ENCODE measurements at places on chromosomes 7 and 10.
A peak's percentile ranks its signal among the peaks of the same experiment; 100 is the strongest.

DNA sequence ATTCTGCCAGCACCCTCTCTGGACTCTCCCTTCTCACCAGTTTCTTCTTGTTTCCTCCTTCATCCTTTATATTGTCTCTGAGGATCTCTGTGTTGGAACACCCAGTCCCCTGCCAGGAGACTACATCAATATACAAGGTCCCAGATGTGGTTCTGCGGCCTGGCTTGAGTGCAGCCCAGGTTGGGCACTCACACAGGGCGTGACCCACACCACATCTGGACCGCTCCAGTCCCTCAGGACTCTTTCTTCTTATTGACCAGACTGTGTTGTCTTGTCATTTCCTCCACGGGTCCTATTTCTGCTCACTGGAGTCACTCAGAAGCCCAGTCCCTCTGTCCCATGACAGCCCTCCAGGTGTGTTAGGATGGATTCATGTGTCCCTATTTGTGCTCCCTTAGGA is 26.0 kb downstream of the NKX2-3 start:
- no peak for DNase-seq

DNA sequence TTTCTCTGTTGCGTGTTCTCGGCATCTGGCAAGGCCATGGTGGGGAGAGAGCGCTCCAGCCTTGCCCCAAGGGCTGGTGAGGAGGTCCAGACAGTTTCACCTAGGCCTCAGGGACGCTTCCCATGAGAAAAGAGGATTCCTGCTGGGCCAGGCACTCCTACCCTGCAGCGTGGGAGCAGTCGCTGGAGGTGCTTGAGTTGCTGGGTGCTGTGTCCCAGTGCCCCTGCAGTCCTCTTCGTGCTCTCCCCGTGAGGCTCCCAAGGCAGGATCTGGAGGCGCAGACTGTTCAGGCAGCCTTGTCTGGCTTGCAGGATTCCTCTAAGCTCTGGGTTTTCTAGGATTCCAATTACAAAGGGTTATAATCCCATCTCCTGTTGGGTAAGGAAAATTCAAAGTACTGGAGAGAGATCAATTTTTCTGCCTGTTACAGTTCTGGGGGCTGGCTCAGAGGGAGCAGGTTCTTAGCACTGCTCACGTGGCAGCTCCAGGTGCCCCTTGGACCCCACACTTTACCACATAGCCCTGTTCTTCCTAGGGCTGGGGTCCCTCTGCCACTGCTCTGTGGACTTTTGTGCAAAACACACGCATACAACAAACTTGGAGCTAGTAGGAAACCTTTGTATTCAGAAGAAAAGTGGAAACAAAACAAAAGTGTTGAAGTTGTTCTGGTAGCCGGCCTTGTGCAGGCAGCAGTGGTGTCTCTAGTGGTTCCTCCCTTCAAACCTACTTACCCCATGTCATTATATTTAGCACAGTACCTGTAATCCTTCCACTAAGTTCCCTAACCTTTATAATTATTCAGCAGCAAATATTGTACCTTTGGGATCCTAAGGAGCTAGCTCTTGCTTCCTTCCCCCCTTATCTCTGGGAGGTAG is 60.5 kb downstream of the CCNY start:
- no peak for DNase-seq

- DNase-seq, result peak; percentile 44
These were observed 445 bp upstream of the ATRNL1 start for GRCh38 chr10:115092555-115093285.

DNA sequence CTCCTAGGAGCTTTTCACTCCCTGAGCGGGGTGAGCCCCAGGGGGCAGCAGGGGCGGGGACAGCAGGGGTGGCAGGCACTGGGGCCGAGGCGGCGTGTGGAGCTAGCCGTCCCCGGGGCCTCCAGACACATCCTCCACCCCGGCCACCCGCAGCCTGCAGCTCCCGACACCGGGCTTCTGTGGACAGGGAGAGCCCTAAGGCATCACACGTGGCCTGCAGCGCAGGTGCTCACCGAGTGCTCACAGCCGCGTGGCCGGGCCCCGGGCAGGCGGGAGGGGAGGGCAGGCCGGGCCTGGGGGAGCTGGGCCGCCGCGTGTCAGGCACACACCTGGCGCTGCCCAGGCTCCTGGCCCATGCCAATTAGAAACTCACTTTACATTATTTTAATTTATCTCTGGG is 51.4 kb downstream of the MICALL2 start:
- DNase-seq, result no peak

DNA sequence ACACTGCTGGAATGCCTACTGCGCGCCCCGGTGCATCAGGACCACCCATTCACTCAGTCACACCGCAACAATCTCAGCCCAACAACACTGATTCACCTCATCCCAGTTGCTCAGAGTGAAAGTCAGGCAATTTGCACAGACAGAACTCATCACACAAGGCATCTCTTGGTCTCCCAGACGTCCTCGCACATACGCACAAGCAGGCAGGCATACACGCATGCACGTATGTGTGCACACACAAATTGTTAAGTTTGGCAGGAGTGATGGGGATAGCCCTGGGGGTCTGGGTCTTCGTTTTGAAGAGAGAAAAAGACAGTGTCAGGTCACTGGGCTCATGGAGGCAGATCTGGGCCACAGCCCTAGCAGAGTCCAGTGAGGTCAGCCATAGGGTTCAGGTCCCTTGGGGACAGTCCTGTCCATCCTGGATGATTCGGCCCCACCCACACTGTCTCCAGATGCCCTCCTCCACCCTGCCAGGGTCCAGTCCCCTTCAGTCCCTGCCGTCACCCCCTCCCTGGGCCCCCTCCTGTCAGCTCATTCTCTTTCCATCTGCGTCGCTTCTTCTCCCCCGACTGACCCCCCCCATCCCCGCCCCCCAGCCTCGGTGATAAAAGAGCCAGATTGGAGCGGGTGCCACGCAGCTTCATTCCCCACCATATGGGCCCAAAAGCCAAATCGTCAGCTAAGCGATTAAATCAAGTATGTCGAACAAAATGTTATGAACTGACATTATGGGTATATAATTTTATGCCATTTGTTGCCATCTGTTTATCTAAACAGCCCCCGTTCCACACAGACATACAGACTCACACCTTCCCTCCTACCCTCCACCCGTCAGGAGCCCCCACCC is 48.5 kb upstream of the SLF2 start:
- DNase-seq, result no peak

DNA sequence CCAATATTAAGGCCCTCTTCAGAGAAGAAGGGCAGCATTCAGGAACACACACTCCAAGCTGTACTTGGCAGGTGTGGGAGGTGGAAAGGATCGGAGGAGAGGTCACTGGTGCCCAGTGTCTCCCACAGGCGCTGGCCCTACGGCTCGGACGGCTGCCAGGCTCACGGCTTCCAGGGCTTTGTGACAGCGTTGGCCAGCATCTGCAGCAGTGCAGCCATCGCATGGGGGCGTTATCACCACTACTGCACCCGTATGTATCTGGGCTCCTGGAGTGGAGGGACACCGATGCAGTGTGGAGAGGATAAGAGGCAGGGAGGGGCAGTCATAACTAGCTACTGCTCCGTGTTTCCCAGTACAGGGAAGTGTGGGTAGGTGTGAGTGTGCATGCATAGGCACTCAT is 3.9 kb downstream of the RGR start:
- DNase-seq, result no peak
